ENCODE measurements at places on chromosomes 6 and 20. TPM values are rescaled to one million over a fixed set of nuclear protein-coding genes. Genes with fewer than 3 reads are reported as not detected.

Gene DEFB132
- not detected for total RNA-seq

Gene DEFB114
- total RNA-seq, result not detected

Gene PPP1R10
- total RNA-seq, result 99.7 TPM

Gene EFCAB8
- total RNA-seq, result 1.0 TPM

Gene ANGPT4
- not detected for total RNA-seq

Gene TRIM10
- total RNA-seq, result not detected

Gene ZBTB12
- total RNA-seq, result 1.8 TPM

Gene SSR1
- total RNA-seq, result 122 TPM

Gene BPIFA3
- total RNA-seq, result not detected

Gene C6orf15
- total RNA-seq, result not detected

Gene IER3
- total RNA-seq, result 76.6 TPM
